ENCODE measurements at places on chromosomes 3 and 15.

- no peak for DNase-seq
Observed at GRCh38 chr15:40063563-40064011, 24.6 kb upstream of the SRP14 start.

DNA sequence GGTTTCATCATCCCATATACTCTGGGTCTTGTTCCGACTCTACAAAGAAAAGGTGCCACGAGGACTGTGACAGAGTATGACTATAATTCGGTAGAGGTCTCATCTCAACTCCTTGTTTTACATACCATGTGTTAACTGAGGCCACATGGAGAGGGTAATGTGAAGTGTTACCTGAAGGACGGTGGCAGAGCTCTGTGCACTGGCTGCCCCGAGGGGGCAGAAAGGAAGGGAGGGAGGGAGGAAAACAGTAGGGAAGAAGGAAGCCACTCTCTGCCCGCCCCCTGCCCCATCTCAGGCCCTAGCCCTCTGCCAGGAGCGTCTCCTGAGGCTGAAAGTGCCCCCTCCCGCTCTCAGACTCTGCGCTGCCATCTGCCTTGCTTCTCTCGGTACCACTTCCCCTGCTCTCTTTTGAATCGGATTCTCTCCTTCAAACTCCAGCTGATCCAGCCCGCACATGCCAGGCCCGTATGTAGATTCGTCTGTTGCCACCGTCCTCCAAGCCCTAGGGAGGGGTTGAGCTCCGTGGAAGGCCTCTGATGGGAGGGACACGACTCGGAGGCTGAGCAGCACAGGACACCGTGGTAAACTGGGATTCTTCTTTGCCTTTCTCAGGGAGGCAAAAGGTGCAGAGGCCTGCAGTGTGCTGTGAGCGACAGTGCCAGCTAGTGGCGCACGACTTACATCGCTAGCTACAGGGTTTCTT lies 70.5 kb upstream of the ATP10A start:
- DNase-seq = peak; percentile 44

DNA sequence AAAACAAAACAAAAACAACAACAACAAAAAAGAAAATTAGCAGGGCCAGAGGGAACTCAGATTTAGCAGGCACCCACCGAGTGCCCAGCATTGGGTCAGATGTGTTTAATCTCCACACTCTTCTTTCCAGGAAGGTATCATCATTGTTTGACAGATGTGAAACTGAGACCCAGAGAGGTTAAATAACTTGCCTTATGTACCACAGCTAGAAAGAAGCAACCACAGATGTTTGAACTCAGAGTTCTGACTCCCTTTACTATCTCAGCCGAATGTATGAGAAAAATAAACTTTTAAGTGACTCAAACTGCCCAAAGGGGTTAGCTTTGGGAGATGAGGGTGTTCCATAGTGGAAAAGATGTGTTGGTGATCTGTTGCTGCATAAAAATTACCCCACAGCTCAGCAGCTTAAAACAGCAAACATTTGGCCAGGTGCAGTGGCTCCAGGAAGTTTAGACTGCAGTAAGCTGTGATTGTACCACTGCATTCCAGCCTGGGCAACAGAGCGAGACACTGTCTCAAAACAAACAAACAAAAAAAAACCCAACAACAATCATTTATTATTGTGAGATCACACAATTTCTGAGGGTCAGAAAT lies 4.5 kb upstream of the RPP25 start:
- DNase-seq = no peak

GRCh38 chr3:44468572-44469520 lies 8.6 kb downstream of the ZNF445 start:
- DNase-seq = no peak

GRCh38 chr3:102481050-102481449 lies 46.2 kb downstream of the ZPLD1 start:
- no peak for DNase-seq

DNA sequence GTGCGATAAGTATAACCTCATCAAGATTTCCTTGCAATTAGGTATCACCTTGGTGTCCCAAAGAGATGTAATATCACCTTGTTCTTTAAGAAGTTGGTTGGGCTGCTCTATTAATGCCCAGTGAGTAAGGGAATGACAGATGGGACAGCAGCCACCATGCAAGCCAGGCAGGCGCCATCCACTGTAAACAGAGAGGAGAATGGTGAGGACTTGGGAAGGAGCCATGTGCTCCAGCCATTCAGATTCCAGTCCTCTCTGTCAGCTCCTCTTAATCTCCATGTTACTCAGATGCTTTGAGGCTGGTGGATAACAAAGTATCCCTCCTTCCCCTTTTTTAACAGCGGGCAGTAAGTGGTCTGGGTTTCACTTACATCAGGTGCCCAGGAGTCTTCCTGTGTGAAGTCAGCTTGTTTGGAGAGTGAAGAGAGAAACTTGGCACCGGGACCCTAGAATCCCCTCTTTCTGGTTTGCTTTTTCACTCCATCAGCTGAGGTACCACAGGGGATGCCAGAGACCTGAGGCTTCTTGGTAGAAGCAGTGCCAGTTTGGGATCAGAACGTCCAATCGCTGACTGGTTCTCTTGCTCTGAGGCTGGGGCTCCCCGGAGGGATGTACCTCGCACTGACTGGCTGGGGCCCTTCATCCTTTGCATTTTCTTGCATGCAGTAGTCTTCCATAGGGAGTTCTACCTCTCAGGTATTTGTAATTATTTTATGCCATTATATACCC lies 29.5 kb downstream of the SLCO3A1 start:
- no peak for DNase-seq

DNA sequence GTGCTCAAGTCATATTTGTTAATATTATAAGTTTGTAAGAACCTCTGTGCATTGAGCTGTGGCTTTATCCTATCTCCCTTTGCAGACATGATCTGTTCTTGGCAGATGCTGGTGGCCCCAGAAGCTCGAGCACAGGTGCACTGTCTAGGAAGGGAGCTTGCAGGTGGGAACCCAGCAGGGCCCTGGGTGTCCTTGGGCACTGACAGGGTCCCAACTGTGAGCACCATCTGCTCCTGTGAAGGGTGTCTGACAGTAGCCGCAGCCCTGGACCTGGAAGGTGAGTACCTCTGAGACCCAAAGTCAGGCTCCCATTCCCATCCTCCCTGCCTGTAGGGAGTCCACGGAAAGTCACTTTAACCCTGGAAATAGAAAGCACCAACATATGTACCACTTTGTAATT lies 2.4 kb upstream of the REC114 start:
- DNase-seq = no peak

DNA sequence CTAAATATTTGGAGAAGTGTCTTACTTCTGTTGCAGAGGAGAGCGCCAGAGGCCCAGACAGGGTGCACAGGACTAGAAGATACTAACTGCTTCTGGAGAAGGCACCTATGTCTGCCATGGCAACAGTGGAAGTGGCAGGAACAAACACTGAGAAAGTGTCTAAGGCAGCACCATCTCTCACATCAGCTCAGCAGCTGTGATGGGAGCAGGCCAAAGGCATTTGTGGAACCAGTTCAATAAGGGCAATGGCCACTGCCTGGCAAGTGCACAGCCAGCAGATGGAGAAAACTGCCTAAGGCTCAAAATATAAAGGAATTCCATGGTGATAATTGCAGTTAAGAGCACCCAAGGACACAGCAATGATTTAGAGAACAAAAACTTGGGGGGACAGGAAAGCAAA lies 563.0 kb upstream of the CCDC54 start:
- no peak for DNase-seq

GRCh38 chr3:190385731-190386688 lies 2.0 kb upstream of the CLDN16 start:
- no peak for DNase-seq

- no peak for DNase-seq
Observed at GRCh38 chr3:124964387-124964786, 29.8 kb upstream of the MUC13 start.

GRCh38 chr3:129658110-129658843 lies 51.8 kb upstream of the PLXND1 start:
- DNase-seq = no peak

- DNase-seq = no peak
Observed at GRCh38 chr15:55869660-55870059, 123.8 kb downstream of the NEDD4 start.

DNA sequence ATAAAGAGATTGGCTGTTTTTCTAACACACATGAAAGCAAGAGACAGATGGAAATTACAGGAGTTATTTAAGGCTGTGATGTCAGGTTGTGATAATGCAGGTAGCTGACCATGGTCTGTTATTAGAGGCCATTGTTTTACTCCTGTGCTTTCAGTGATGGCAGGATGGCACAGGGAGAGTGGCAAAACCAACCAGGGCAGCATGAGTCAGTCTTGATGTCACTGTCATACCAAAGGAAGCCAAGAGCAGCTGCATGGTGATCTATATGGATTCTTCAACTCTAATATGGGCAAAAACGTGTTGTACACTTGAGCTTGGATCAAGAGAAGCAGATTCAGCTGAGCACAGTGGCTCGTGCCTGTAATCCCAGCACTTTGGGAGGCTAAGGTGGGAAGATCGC lies 91.8 kb upstream of the LMOD3 start:
- no peak for DNase-seq

DNA sequence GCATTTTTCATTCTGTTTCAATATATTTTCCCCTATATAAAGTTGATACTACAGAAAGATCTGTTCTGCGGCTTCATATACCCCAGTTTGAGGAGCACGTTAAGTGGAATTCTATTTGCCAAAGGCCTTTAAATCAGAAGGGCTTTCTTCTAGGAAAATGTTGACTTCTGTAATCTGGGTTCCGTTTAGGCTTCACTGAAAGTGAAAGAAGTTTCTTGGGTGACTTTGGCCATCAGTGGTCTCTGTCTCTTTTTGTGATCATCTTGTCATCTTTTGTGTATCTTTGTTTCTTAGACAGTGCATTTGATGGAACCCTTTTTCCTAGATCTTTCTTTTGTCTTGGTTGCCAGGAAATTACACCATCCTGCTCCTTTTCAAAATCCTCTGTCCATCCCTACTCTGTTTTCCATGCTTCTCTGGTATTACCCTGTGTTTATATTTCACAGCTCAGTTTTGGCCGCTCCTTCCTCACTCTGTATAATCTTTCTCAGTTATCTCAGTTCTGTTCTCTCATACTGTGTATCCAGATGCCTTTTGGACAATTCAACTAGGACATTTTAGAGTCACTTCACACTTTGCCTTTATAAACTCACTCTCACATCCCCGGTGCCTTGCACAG lies 40.7 kb upstream of the MAP3K13 start:
- DNase-seq = no peak

- no peak for DNase-seq
Observed at GRCh38 chr15:62502451-62502850, 337.4 kb upstream of the C2CD4B start.

- DNase-seq = no peak
Observed at GRCh38 chr3:113225286-113225685, 13.9 kb downstream of the BOC start.

DNA sequence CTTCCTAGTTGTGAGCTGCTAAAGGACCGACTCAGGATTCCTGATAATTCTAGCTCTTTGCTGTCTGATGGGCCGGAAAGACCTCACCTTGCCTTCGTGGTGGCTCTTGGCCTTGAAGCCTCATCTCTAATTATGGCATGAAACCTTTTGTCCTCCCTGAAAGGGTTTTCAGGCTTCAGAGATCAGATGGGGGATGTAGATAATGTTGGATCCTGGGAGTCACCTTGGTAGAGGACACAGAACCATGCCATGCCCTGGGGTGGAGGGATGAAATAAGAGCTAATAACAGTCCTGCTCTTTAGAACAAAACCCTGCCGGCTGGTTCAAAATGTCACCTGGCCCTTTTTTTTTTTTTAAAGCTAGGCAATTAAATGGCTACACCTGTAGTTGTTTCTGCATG lies 50.8 kb upstream of the SYN2 start:
- DNase-seq = no peak

DNA sequence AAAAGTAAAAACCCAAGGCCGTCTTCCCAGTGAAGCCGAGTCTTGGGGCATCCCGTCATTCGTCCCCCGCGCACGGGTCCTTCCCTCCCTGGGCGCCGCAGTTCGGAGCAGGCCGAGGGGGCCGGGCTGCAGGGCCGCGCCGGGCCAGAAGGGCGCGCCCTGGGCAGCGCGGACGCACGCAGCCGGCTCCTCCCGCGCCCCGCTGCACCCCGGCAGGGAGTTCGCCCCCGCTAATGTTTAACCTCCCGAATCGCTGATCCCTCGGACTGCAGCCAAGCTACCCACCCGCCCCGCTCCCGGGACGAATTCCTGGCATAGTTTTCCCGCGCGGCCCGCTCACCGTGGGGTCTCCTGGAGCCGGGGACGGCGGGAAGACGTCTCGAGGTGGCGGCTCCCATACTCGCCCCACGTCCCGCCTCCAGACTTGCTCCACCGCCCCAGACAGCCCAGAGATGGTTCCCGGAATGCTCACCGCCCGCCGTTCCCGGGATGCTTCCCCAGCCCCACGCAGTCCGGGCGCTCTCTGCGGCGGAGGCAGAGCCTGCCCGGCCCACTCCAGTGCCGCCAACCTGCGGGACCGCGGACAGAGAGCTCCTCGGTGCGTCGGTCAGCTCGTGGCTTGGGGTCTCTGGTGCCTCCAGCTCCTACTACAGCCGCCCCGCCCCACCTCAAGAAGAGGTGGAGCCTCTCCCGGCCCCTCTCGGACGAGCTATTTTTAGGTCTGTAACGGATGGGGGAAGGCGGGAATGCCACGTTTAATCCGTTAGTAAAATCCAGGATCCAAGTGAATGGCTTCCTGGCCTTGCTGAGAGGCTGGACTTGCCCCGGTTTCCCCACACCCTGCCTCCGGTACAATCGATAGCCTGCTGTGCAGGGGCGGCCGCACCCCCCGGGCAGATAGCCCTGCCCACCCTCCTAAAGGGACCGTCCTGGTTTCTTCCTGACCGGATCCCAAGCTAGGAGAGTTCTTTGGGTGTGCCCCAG lies at the start of gene DZIP1L:
DZIP1L (minus strand) TSS at position 621 of the 984 bp plus-strand sequence. CDS start 11,637 bp downstream, outside the sequence.
- DNase-seq = peak; percentile 6

GRCh38 chr3:22935040-22935439 lies 268.1 kb upstream of the UBE2E2 start:
- DNase-seq = no peak

- DNase-seq = no peak
Observed at GRCh38 chr3:105317841-105318240, 48.9 kb upstream of the ALCAM start.

DNA sequence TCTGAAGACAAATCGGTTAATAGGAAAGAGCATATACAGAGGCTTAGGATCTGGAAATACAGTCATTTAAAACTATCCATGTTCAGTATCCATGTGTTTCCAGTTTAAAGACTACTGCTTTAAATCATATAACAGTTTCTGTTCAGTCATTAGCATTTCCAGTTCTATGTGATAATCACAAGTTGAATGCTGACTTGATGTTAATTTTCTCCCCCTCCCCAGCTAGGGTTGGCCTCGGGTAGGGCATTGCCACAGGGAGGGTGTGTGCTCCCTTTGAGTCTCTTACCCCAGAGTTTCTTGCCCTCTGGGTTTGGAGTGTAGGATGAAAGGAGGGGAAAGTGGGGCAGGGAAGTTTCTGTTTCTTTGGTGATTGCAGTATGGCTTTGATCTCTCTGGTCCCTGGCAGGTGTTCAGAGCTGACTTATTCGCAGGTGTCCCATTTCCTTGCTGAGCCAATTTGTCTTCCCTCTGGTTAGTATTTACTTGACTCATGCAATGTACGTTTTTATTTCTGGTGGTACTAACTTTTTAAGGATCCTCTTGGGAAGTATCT lies 86.3 kb downstream of the SH3GL3 start:
- DNase-seq = no peak

GRCh38 chr3:195197765-195198425 lies 73.1 kb downstream of the XXYLT1 start:
- DNase-seq = no peak

Measured in NCI-H1092 (cell line).